Stimulated activated CD8-positive, alpha-beta memory T cell treated with anti-CD3 and anti-CD28 coated beads, Interleukin-2, amount 100 ng/mL, for 1 hour (primary cell): ENCODE measurements at places on chromosomes 2 and 18.

GRCh38 chr2:101803945-101804696 is 106.6 kb downstream of the MAP4K4 start:
- DNase-seq = no peak

DNA sequence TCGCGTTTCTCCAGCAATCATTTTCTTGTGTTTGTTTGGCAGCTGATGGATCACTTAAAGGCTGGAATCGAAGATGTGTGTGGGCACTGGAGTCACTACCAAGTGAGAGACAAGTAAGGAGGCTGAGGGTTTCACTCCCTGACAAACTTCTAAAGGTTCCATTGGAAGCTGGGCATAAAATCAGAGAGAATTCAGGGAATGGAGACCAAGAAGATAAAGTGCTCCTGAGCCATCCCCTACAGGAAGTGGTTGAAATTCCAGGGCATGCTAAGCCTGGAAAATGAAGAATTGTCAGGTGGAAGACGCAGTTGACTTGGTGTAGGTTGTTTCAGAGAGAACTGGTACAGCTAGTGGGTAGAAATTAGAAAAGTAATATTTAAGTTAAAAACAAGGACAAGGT is 39.1 kb downstream of the SLC9A4 start:
- no peak for DNase-seq

DNA sequence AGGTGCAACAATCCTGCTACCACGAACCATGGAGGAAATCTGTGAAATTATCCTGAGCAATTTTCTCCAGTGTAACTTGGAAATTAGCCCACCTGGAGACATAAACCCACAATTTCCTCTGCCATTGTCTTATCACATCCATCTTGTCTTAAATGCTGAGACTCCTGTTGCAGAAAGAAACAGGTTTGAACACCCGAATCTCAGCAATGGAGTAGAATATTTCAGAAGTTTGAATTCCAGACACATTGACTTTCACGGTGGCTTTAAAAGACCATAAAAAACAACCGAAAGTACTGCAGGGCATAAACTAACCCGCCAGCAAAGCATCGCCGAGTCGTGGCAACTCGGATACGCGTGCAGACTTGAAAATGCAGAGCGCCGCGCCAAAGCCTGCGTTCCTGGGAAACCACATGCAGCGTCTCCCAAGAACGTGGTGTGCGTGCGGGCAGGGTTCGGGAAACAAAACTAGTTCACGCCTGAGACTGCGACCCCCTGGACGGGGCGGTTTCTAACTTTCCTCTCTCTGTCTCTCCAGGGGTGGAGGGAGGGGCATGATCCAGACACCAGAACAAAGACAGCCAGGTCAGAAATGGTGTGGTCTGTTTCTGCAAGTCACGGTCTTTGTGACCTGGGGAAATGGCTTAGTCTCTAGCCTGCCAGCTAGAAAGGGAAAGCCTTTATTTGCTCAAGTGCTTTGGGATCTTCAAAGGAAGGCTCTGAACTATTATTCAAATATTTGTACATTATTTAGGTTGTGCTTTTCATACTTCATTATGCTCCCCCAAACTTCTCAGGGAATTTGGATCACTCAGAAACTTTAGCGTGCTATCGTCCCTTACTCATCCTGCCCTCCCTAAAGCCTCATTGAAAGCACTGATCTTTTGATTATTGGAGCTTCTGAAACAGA is 26.9 kb upstream of the KCTD1 start:
- no peak for DNase-seq

- no peak for DNase-seq
Measured at GRCh38 chr2:220446106-220446712, 818.8 kb downstream of the SLC4A3 start.

- no peak for DNase-seq
Measured at GRCh38 chr2:191070276-191070675, 56.3 kb upstream of the STAT1 start.

DNA sequence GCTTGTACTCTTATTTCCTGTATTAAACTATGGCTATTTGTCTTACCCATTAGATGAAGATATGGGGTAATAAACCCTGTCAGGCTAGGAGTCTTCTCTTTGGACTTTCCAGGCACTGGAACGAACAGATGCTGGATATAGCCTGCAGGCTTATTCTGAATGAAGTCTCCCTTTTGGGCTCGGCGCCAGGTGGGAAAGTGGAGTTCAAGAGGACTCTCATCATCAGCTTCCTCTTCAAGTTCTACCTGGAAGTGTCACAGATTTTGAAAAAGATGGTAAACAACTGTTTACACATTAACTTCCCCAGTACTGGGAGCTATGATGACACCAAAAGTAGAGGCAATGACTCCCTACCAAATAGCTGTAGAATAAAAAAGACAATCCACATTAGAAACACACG is 27.9 kb downstream of the AOX1 start:
- DNase-seq = no peak

- DNase-seq = no peak
Measured at GRCh38 chr2:128275498-128276045, 43.1 kb downstream of the HS6ST1 start.

- no peak for DNase-seq
Measured at GRCh38 chr2:45833301-45833967, 182.0 kb downstream of the PRKCE start.

DNA sequence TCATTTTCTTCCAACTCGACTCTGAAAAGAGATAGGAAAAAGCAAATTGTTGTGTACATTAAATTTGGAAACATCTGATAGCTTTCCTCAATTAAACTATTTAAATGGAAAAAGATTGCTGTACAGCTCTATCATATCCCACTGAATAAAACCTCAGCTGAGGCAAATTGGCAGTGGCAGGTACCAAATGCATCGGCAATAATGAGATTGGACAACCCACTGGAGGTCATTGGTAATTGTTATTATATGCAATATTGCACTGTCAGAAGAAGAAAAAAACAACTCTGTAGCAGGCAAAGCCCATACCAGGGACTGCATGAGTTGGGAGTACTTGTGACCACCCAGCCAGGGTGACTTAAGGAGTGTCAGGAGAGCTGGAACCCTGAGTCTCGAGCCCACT is 291.6 kb upstream of the SKOR2 start:
- DNase-seq = no peak

DNA sequence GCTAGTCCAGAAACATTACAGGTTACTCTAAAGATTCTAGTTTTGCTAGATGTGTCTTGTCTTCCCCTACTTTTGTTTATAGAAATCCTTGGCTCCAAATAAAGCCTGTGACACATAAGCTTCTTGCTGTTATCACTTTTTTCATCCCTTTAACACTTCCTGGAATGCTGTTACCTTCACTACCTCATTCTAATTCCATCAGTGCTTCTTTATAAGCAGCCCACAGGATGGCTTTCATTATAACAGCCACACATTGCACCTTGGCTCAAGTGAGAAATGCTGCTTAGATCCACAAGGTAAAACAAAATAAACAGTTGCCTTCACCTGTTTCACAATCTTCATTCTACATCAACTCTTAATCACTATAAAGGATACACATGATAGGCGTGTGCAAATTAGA is 221.7 kb downstream of the SLC8A1 start:
- no peak for DNase-seq

- no peak for DNase-seq
Measured at GRCh38 chr18:14935210-14935609, 187.2 kb downstream of the ANKRD30B start.

GRCh38 chr2:126788113-126788512 is 110.6 kb upstream of the TEX51 start:
- no peak for DNase-seq

DNA sequence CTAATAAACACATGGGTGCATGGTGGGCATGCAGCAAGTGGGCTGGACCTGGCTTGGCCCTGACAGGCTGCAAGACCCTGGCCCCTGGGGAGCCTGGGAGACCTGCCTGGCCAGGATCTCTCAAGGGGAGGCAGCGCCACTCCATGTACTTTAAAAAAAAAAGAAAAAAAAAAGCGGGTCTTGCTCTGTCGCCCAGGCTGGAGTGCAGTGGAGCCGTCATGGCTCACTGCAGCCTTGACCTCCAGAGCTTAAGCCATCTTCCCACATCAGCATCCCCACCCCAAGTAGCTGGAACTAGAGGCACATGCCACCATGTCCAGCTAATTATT is 29.5 kb upstream of the SEMA4C start:
- no peak for DNase-seq

DNA sequence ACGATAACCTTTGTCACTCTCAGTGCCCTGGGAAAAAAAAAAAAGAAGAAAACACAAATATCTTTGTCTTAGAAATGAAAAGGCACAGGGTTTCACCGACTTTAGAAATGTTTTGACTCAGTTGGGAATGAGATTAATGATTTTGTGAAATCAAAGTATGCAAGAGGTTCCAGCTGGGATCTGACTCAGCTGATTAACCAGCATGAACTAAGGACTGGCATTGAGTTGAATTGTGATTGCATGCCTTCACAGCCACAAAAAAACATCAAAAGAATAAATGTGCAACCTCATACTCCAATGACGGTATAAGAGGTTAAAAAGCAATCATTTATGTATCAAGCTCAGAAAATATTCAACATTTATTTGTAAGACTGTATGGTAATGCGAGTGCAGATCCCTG is 566.6 kb upstream of the DSEL start:
- DNase-seq = no peak

GRCh38 chr2:94982156-94982555 is 43.4 kb upstream of the MAL start:
- DNase-seq = no peak

- DNase-seq = no peak
Measured at GRCh38 chr2:120419073-120419472, 73.1 kb downstream of the INHBB start.

DNA sequence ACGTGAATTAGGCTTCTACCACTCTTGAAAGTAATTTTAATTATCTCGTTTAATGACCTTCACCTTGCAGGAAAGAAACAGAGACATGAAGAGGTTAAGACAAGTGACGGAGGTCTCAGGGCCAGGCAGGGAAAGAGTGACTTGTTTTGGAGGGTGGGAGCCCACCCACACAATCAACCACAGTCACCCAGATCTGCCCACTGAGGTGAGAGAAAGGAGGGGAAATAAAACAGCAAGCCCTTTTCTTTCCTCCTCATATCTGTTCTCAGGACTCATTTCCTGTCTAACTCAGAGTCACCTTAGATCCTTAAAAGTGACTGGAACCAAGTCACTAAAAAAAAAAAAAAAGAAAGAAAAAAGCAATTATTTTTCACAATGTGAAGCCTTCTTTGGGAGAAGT is 26.8 kb downstream of the ATP8B1 start:
- DNase-seq = no peak

- DNase-seq = no peak
Measured at GRCh38 chr18:47936952-47937351, 6.5 kb upstream of the SMAD2 start.

DNA sequence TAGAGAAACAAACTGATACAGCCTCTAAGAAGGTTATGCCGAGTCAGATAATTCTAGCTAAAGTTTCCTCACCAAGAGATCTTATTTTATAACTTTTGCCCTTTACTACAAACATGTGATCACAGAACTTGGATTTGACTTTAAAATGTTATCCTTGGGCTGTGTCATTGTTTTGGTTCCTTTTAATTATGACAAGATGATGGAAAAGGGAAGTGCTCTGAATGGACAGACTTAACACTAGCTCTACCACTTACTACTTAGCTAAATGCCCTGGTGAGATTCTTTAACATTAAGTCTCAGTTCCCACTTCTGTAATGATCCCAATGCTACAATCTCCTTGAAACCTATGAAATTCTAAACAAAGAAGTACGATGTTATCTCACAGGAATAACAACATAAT is 69.9 kb downstream of the RTTN start:
- DNase-seq = no peak

- no peak for DNase-seq
Measured at GRCh38 chr2:151665959-151666358, 68.3 kb downstream of the NEB start.

DNA sequence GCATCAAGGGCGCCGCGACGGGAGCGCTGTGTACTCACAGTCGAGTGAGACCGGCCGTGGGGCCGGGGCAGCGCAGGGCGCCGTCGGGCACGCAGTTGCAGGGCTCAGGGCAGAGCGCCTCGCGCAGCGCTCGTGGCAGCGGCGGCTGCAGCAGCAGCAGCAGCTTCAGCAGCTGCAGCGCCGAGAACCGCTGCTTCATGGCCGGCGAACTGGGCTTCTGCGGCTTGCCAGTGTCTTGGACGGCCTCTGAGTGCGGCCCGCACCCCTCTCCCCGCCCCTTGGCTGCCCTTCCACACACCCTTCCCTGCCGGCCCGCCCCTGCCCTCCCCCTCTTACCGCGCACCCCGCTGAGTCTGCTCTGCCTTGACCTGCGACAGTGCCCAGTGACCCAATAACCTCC is at the start of gene LHCGR:
LHCGR (minus strand) TSS at position 252 of the 400 bp plus-strand sequence; CDS start at position 199, 53 bp downstream.
- DNase-seq = no peak

- no peak for DNase-seq
Measured at GRCh38 chr2:66862885-66863650, 428.1 kb downstream of the MEIS1 start.

DNA sequence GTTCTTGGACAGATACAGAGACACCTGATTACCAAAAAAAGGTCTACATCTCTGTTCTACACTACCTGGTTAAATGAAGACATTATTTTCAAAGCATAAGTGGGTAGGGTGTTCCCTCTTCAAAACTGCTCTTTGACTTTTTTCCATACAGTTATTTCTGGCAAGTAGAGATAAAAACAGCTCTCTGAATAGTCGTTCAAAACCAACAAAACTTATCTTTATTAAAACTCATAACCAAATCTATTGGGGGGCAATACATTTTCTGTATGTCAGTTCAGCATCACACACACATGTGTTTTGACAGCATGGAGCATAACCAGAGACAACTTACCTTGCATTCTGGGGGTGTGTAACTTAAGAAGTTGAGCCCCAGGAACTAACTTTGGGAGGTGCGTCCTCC is 149.0 kb upstream of the EPC2 start:
- DNase-seq = no peak

- no peak for DNase-seq
Measured at GRCh38 chr2:136394136-136395060, 276.4 kb upstream of the CXCR4 start.

- DNase-seq = no peak
Measured at GRCh38 chr2:67108231-67108630, 288.9 kb upstream of the ETAA1 start.

DNA sequence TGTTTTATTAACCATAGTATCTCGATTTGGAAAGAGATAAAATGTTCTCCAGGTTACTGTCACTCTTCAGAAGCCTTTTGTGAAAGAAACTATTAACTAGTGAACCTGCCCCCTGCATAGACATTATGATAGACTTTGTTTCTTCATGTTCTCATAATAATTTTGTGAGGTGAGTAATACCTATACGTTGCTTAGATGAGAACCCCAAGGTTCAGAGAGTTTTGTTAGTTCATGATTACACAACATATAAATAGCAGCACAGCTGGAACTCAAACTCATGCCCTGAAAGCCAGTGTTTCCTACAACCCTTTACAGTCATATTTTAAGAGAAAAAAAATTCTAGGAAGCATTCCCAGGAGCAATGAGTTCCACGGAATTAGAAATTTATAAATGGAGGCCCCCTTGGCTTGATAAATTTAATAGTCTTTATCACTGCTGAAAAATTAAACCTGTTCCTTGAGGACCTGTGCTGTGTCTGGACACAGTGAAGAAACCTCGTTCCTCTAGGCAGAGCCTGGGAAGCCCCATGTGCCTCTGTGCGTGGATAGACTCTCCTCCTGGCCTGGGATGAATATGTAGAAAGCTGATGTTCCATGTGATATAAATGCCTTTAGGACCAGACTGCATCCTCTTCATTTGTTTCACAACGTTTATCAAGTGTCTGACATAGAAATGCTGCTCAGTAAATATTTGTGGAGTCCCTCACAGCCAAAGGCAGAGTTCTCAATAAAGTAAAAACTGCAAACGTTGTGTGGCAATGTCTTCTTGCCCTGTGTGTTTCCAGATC is 1257.0 kb upstream of the GYPC start:
- no peak for DNase-seq

GRCh38 chr2:100174026-100174431 is 31.6 kb upstream of the AFF3 start:
- no peak for DNase-seq

- no peak for DNase-seq
Measured at GRCh38 chr2:139477618-139478017, 697.4 kb upstream of the NXPH2 start.
